NCI-H1436 (cell line): ENCODE measurements at places on chromosomes 11 and 22.
A peak's percentile ranks its signal among the peaks of the same experiment; 100 is the strongest.

- DNase-seq = no peak
Measured at GRCh38 chr11:67371911-67372320, 1.5 kb downstream of the CLCF1 start.

- DNase-seq = no peak
Measured at GRCh38 chr11:17012712-17013547, 1.3 kb downstream of the PLEKHA7 start.

- DNase-seq = peak; percentile 6
Measured at GRCh38 chr11:84719935-84720577, 907.1 kb downstream of the DLG2 start.

- no peak for DNase-seq
Measured at GRCh38 chr11:94030059-94030458, 8.9 kb downstream of the HEPHL1 start.

GRCh38 chr22:30338802-30339201 is 12.1 kb upstream of the TBC1D10A start:
- DNase-seq = no peak

DNA sequence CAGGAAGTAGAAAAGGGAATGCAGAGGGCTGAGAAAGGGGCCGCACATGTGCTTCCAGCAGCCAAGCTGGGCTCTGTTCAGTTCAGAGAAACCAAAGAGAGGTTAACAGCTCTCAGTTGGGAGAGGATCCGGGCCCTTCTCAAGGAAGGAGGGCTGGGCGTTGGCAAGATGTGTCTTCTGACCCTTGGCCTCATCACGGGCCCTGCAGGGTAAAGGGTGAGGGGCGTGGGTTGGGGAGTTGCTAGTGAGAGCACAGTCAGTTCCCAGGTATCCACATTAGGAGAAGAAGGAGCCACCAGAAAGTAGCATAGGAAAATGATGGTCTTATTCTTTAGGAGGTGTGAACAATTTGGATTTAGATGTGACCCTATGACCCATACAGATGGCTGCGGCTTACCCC is 73.0 kb downstream of the OSBP2 start:
- DNase-seq = no peak
